ENCODE measurements at places on chromosomes 1 and 21. TPM values are rescaled to one million over a fixed set of nuclear protein-coding genes. Genes with fewer than 3 reads are reported as not detected.
A peak's percentile ranks its signal among the peaks of the same experiment; 100 is the strongest.

DNA sequence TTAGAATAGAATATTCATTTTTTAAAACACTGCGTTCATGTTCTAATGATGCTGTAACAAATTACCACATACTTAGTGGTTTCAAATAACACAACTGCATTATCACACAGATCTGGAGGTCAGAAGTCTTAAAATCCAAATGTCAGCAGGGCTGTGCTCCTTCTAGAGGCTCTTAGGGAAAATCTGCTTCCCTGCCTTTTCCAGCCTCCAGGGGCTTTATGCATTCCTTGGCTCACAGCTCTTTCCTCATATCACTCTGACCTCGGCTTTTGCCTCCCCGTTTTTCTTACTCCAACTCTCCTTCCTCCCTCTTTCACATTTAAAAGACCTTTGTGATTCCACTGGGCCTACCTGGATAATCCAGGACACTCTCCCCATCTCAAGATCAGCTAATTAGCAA is 18.6 kb upstream of the FMN2 start:
- no peak for DNase-seq

DNA sequence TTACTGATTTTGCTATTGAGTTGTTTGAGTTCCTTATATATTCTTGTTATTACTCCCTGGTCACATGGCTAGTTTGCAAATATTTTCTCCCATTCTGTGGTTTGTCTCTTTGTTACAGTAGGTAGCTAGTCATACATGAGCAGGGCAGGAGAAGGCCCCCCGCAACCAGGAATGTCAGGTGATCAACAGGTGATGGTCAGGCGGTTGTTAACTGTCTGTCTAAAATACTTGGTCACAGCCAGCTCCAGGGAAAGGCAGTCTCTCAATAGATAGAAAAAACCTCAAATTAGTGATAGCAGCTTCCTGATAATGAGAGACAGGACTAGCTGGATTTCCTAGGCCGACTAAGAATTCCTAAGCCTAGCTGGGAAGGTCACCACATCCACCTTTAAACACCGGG is 217.9 kb downstream of the RHOU start:
- no peak for DNase-seq

LCE2C gene
- not detected for total RNA-seq

GRCh38 chr1:114196992-114197907 is 43.6 kb upstream of the SYT6 start:
- no peak for DNase-seq

SPRR2G gene
- total RNA-seq: not detected

- DNase-seq: no peak
Observed at GRCh38 chr1:26779098-26779668, 8.6 kb upstream of the PIGV start.

GRCh38 chr1:84347932-84348555 is 46.5 kb downstream of the SAMD13 start:
- no peak for DNase-seq

GRCh38 chr1:115214098-115214497 is 124.0 kb downstream of the NGF start:
- DNase-seq: no peak

DNA sequence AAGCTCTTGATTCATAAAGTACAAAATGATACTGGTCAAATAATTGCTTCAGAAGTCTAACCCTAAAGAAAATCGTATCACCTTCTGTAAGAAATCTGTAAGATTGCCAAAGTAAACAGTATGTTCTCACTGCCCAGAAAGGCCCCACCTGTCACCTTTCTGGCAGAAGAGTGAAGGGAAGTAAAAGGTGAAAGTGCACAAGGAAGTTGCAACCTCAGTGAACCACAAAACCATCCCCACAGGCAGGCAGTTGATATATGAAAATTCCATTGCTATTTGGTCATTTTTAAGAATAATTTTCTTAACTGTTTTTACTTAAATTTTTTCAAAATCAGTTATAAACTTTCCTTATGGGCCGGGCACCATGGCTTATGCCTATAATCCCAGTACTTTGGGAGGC is 48.5 kb upstream of the FBXO28 start:
- DNase-seq: no peak

DNA sequence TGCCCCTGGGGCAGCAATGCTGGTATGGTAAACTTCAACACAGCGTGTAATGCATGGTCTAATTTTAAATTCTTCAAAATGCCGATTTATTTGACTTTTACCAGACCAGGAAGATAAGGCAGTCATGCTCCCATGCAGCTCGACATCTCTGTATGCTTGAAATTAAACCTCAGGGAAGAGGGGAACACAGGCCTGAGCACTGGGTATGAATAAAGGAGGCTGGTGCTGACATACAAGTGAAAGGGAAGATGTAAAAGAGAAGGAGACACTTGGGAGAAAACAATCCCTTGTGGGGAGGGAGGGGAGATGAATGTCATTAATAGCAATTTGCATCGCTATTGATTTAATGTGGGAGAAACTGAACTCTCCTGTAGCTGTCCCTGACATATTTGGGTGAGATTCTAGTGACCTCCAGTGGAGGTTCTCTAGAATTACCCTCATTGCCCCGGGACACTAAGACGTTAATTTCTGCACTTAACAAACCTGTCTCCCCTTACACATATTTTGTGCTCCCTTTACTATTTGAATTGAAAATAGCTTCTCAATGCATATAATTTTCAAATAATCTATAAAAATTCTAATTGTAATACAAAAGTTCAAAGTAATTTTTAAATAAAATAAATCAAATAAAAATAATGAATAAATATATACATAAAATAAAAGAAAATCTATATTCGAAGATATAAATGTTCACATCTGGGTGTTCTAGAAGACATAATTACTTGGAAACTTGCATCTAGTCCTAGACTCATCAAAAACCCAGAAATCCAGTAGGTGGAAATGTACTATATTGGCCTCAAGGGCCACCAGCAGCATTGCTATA is 283.1 kb downstream of the LMX1A start:
- DNase-seq: no peak

DNA sequence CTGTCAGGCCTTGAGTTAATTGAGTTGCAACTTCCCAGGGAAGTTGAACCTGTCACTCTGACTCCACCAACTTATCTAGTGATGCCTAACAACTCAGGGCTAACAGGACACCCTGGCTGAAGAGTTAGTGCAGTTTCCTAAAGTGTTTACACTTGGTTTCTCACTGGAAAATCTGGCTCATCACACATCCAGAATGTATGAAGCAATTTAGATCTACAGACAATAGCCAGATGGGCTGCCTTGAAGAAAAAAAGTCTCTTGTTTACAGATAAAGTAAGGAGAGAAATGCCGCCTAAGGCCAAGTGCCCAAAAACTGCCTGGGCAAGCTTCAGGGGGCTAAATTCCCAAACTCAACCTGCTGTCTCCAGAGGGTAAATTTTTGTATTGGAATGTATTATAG is 446.3 kb upstream of the NCAM2 start:
- DNase-seq: no peak

GRCh38 chr1:40755067-40755466 is 28.5 kb upstream of the KCNQ4 start:
- no peak for DNase-seq

GRCh38 chr21:16842696-16843035 is 670.2 kb upstream of the CXADR start:
- no peak for DNase-seq

DNA sequence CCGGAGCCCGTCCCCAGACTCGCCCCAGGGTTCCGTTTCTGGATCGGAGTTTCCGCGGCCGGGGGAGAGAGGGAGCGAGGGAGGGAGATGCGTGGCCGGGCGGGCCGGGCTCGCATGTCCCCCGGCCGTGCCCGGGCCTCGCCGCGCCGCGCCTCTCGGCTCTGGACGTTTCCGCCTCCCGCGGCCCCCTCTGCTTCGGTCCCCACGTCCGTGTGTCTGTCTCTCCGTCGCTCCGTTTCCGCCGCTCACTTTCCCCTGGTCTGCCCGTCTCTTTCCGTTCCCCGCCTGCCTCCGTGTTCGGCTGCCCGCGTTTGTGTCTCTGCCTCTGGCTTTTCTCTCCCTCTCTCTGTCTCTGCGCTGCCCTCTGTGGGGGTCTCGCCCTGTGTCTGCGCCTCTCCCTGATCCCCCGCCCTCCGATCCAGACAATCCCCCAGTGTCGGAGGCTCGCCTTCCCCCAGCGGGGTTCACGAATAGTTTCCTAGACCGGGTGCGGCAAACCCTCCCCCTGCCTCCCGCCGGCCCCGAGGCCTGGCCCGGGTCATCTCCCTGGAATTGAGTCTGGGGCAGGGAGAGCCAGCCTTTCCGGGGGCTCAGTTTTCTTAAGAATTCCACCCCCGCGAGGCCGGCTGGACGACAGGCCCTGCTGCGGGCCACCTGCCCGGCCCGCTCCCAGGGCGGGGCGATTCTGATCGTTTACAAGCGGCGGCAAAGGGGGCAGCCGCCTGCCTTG is 735 bp downstream of the NBL1 start:
- DNase-seq: peak; percentile 60

GRCh38 chr1:75993661-75994060 is 61.5 kb upstream of the ASB17 start:
- DNase-seq: no peak

- DNase-seq: no peak
Observed at GRCh38 chr1:223144431-223144830, 1.4 kb upstream of the TLR5 start.

All from aorta (tissue), 5 donors.